ENCODE measurements at places on chromosomes 7 and 10. TPM values are rescaled to one million over a fixed set of nuclear protein-coding genes. Genes with fewer than 3 reads are reported as not detected.

Gene SLC13A1
- total RNA-seq, result not detected

Gene PGAM2
- 0.92 TPM for total RNA-seq

Gene TRIL
- not detected for total RNA-seq

Gene JCAD
- 0.23 TPM for total RNA-seq

Gene CRHR2
- not detected for total RNA-seq

Gene SPRN
- not detected for total RNA-seq

Gene STAG3
- 4.0 TPM for total RNA-seq

Gene ZNF22
- total RNA-seq, result 12.5 TPM

Gene SKIDA1
- total RNA-seq, result 0.34 TPM

Gene NT5C3A
- 82.2 TPM for total RNA-seq

Gene HOXA11
- not detected for total RNA-seq

Gene COL1A2
- total RNA-seq, result not detected

Gene HKDC1
- total RNA-seq, result 1.7 TPM

Gene SCD
- total RNA-seq, result 0.77 TPM

Gene CYTH3
- 25.8 TPM for total RNA-seq

Gene PTPN20
- 0.82 TPM for total RNA-seq

Gene GNGT1
- total RNA-seq, result not detected

Gene UTF1
- not detected for total RNA-seq

Gene SEMA3C
- total RNA-seq, result 0.62 TPM

Gene ASIC3
- total RNA-seq, result 9.1 TPM

Gene FEZF1
- total RNA-seq, result not detected

Gene SPDYE5
- total RNA-seq, result not detected

Gene H2BK1
- 1.0 TPM for total RNA-seq

Gene NRP1
- 0.15 TPM for total RNA-seq

All from T-helper 17 cell (primary cell).